ENCODE measurements at places on chromosomes 4 and X. TPM values are rescaled to one million over a fixed set of nuclear protein-coding genes. Genes with fewer than 3 reads are reported as not detected.

The UGT2B10 gene
- total RNA-seq, result not detected

The MGARP gene
- 0.95 TPM for total RNA-seq

The CXCL1 gene
- 0.26 TPM for total RNA-seq

The C4orf54 gene
- 0.60 TPM for total RNA-seq

The MSX1 gene
- total RNA-seq, result 4.2 TPM

The OTC gene
- total RNA-seq, result not detected

DNA sequence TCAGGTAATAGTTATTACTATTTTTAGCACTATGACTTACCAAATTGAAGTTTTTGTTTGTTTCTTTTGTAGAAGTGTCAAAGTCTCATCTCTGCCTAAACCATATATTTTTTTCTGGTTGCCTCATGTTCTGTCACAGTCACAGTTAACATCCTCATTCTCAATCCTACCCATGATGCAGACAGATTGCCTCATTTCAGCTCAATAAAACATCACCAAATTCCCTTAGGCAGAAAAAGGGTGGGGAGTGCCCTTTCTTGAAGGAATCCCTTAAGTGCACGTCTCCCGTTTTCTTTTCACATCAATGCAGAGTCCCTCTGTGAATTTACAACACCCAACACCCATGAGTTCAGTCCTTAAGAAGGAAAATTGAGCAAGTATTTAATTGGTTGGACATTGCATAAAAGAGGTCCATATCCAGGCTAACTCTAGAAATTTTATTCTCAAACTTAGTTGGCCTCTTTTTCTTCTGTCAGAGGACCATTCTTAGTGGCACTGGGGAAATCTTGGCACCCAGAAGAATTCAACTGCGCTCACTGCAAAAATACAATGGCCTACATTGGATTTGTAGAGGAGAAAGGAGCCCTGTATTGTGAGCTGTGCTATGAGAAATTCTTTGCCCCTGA, 103.7 kb upstream of the BMPR1B start:
- no peak for DNase-seq

DNA sequence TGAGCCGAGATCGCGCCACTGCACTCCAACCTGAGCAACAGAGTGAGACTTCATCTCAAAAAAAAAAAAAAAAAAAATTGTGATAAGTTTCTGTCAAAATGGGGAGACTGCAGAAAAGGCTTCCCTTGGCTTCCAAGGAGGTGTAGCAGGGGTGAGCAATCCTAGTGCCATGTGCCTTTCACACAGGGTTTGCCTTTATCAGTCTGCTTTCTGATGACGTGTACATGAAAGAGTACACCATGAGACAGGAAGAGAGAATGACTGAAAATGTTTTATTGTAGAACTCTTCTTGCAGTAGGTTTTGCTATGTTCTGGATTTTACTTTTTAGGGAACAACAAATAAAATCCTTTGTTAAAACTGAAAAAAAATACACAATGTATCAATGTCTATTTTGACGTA, 23.4 kb upstream of the ZFP42 start:
- DNase-seq, result no peak

DNA sequence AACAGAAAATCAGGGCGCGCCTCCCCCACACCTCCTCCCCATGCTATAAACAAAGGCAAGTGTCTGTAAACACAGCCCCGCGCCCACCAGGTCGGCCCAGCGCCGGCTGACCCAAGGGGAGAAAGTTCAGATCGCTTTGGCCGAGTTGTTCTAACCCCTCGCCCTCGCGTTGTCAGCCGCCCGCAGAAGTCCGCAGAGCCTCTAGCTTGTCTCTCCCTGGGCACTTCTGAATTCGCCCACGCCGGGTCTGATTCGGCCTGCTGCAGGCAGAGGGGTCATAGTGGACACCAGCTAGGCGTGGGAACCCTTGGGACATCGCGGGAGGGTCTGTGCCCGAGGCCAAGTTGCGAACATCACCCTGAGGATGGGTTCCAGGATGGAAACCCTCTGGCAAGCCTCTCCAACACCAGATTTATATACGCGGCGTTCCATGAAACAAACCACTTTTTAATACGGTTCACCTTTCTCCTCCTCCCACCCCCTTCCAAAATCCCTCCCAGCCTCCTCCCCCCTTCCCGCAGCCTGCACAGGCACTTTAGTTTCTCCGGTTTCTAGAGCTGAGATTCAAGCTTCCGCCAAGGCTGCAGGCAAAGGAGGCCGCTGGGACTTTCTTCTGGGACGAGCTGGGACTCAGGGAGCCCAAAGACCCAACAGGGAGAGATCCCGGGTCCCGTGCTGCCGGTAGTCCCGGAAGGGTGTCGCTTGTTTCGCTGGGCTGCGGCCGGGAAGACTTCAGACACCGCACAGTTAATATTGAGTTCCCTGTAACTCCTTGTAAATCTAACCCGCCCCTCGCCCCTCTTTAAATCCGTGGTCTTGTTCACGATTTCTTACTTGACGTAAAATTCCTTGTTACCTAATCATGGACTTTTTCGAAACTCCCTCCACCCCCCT, 4.7 kb downstream of the HAND2 start:
- DNase-seq, result no peak

DNA sequence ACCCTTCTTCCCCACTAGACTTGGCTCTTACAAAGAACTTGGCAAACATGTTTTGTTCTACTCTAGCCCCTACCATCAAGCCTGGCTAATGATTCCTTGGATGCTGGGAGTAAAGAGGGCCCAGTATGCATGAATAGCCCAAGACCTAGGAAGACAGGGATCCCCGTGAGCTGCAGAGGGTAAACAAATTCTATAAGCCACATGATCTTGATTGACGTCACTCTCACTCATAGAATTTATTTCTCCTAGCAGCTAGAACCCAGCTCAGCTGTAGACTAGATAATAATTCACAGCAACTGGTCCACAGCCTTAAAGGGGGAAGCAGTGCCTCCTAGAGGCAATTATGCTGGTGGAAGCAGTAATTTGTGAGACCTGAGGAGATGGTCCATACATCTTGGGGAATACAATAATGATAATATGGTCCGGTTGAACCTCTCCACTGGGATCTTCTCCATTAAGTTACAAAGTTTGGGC, 16.1 kb upstream of the USO1 start:
- no peak for DNase-seq

- DNase-seq, result no peak
Measured at GRCh38 chrX:121479406-121479805, 432.0 kb downstream of the GLUD2 start.

DNA sequence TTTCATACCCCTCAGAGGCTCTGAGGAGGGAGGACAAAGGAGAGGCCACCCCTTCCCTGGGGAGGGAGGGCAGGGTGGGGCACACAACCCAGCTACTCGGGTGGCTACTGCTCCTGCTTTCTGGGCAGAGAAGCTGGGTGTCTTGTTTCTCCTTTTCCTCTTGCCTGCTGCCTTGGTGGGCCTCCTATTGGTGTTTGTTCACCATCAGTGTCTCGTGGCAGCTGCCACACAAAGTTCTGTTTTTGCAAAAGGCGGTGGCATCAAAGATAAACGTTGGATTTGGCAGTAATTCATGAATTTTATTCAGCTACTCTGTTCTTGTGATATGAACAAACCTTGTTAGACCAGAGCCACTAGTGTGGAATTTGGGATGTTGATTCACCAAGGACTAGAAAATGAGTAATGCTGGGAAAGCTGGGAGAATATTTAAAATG, 153.0 kb upstream of the SCML1 start:
- DNase-seq, result no peak

GRCh38 chr4:75698162-75698962, 25.2 kb upstream of the G3BP2 start:
- no peak for DNase-seq

DNA sequence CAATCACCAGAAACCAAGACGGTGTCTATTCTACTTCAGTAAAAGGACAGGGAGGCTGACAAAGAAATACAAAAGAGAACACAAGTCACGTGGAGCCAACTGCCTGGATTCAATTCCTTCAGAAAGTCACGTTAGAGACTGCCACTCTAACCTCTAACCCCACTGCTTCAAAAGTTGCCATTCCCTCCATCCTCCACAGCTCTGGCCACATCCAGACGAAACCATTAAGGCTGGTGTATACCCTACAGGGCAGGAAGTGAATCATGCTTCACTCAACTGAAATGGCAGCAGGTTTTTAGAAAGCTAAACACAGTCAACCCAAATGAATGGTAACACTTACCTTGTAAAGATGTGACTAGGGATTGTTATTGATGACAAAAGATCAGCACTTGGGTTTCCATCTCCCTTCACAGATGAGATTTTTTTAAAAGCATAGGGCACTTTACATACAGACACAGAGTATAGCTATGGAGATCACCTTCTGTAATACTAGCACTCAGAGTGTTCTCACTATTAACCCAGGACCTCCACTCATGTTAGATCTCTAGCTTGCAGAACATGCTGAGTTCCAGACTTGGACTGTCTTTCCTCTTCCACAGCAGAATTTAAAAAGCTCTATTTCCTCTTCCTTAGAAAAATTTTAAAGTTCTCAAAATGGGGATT, 37.4 kb downstream of the MAML3 start:
- DNase-seq, result no peak

DNA sequence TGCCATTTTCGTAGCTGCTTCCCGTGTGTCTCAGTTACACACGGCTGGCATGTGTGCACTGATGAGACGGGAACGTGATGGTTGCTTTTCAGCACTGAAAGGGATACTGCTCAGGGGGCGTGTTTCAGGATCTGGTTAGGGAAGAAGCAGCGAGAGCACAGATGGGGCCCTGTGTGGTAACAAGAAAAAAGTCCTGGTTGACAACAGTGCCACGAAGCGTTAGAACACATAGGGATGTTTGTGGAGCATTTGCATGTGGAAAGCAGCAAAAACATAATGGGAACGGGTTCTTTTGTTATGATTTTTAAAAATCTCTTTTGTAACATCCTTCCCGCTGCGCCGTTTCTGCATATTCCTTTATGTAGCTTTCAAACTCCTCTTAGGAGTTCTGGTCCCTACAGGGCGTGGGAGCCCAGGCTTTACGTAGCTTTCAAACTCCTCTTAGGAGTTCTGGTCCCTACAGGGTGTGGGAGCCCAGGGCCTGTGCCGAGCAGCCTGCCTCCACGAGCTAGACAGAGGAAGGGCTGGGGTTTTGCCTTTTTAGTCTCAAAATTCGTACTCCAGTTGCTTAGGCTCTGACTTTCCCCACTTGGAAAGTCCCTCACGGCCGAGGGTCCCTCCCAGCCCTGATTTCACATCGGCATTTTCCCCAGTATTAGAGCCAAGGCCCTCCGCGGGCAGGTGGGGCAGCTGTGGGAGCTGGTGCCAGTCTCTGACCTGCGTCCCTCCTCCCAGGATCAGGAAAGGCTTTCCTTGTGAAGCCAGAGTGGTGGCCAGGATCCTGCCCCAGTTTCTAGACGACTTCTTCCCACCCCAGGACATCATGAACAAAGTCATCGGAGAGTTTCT, 11.0 kb upstream of the MSANTD1 start:
- no peak for DNase-seq

- DNase-seq, result peak; percentile 7
Measured at GRCh38 chrX:267771-268261, 13.4 kb upstream of the PLCXD1 start.

DNA sequence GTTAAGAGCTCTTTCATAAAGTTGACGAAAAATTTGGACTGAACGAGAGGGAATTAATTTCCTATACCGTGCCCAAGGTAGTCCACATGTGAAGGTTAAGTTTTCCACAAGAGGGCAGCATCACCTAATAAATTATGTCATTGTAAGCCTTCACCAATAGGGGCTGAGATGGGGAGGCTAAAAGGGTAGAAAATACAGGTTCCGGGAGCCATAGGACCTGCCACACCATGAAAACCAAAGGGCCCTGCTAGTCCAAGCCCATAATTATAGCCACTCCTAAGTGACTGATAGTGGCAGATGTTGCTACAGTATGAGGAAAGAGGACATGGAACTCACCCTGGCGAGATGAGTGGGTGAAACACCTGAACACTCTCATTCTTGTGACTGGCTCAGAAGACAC, 122.2 kb downstream of the SHROOM4 start:
- no peak for DNase-seq

- DNase-seq, result no peak
Measured at GRCh38 chr4:14302021-14302420, 674.5 kb upstream of the BOD1L1 start.

- DNase-seq, result no peak
Measured at GRCh38 chr4:55549888-55550287, 3.2 kb upstream of the CLOCK start.

GRCh38 chr4:1604706-1605205, 79.4 kb downstream of the FAM53A start:
- peak; percentile 52 for DNase-seq

DNA sequence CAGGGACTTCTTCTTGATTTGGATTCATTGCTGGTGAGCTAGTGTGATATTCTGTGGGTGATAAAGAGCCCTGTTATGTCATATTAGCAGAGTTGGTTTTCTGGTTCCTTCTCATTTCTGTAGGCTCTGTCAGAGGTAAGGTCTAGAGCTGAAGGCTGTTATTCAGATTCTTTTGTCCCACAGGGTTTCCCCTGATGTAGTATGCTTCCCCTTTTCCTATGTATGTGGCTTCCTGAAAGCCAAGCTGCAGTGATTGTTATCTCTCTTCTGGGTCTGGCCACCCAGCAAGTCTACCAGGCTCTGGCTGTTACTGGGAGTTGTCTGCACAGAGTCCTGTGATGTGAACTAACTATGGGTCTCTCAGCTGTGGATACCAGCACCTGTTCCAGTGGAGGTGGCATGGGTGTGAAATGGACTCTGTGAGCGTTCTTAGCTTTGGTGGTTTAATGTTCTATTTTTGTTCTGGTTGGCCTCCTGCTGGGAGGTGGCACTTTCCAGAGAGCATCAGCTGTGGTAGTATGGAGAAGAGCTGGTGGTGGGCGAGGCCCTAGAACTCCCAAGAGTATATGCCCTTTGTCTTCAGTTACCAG, 373.7 kb downstream of the AR start:
- DNase-seq, result no peak

GRCh38 chr4:40933272-40934053, 183.7 kb downstream of the NSUN7 start:
- no peak for DNase-seq

GRCh38 chrX:16488959-16489358, 161.0 kb upstream of the S100G start:
- no peak for DNase-seq

DNA sequence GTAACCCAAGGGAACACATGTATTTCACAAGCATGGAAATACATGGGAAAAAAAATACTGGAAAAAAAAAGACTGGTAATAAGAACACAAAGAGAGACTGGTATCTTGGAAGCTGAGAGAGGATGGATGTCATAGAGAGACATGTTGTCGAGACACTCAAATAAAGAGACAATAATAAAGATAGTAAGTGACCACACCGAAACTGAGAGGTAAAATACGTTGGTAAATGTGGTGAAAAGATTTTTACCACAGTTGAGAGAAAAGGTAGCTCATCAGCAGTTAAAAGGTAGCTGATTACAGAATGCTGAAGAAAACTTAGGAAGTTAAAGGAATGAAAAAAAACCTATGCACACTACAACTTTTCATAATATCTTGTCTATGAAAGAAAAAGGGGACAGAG, 81.1 kb downstream of the ARAP2 start:
- DNase-seq, result no peak

- no peak for DNase-seq
Measured at GRCh38 chrX:2261831-2262667, 238.7 kb downstream of the DHRSX start.

DNA sequence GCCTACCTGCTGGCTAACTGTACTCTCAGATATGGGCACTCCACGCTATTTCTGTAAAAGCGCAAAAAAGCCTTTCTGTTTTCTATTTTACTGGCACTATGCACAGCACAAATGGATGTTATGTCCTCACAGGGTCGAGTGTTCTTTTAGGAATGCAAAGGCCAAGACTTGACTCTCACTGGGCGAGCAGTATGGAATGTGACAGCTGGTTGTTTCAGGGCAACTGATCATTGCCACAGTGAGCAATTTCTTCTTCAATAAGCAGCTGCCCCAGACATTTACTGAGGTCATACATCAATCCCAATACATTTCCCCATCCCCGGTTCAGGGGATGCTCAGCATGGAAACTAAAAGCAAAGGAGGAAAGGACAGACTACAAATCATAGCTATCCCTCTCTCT, 58.2 kb downstream of the PDE5A start:
- no peak for DNase-seq
